Kidney (tissue), 22 donors: ENCODE measurements at places on chromosomes 2 and 18. TPM values are rescaled to one million over a fixed set of nuclear protein-coding genes. Genes with fewer than 3 reads are reported as not detected.

INPP5D gene
- 29.6 TPM for total RNA-seq

MAP3K19 gene
- total RNA-seq = not detected

NXPH2 gene
- 0.57 TPM for total RNA-seq

GREB1L gene
- 0.79 TPM for total RNA-seq

MAPK4 gene
- total RNA-seq = 9.0 TPM

POTEJ gene
- not detected for total RNA-seq

SERPINB3 gene
- total RNA-seq = not detected

ALKAL2 gene
- total RNA-seq = 18.2 TPM

SNTG2 gene
- 2.2 TPM for total RNA-seq

GRCh38 chr2:11903085-11903606 lies 156.7 kb downstream of the LPIN1 start:
- DNase-seq = no peak

DNA sequence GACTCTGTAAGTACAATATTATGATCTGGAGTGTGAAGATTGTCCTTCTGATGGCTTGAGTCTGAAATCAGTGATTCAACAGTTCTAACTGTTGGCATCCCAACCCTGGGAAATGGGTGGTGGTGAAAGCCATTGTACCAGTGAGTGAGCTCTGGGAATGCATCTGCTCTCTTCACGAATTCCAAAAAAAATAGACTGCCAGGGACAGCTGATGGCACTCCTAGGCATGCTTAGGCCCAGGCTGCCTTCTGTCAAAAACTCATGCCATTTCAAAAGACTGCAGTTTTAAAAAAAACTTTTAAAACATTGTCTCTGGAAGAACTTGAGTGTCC lies 20.3 kb downstream of the OXER1 start:
- no peak for DNase-seq

DNA sequence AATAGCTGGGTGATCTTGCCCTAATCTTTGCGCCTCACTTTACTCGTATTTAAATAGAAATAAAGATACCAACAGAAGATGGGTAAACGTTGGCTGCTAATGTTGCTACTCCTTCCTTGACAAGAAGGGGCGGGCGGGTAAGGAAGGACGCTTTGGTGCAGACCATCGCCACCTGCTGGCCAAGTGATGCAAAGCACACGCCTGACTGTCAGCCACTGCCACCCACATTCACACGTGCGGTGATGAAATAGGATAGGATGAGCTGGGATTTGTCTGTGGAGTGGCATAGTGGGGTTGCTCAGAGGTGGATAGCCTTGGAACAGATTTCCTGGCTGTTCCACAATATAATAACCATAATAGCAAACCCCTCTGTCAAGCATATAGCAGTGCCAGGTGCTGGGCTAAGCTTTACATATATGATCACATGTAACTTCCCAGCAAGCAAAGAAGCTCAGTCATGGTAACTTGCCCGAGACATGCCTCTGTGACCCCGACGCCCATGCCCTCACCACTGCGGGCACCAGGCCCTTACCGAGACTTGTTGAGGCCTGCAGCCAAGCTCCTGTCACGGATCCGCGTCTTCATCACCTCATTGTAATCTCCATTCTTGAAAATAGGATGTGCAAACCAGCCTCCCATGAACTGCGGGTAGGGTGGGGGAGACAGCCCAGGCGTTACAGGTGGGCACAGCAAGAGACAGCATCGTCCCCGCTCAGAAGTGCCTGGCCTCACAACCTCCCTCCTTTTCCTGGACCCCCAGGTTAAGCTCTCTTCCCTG lies 39.3 kb downstream of the LCT start:
- DNase-seq = peak; percentile 83

DNA sequence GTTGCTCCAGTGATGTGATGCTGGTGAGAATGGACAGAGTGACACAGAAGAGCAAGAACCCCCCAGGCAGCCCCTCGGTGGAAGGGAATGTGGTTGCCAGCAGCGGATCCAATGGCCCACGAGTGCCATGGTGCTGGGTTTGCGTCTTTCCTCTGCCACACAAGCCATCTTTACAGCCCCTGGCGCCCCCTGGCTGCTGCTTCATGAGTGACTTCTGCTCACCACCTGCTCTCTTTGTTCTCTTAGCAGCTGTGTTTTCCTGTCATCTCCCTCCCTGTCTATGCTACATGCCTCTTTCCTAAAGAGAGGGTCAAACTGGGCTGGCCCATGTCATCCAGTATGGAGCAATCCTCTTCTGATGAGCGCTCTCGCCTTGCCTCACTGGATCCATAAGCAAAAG lies 300.0 kb upstream of the SMIM21 start:
- DNase-seq = peak; percentile 45

DNA sequence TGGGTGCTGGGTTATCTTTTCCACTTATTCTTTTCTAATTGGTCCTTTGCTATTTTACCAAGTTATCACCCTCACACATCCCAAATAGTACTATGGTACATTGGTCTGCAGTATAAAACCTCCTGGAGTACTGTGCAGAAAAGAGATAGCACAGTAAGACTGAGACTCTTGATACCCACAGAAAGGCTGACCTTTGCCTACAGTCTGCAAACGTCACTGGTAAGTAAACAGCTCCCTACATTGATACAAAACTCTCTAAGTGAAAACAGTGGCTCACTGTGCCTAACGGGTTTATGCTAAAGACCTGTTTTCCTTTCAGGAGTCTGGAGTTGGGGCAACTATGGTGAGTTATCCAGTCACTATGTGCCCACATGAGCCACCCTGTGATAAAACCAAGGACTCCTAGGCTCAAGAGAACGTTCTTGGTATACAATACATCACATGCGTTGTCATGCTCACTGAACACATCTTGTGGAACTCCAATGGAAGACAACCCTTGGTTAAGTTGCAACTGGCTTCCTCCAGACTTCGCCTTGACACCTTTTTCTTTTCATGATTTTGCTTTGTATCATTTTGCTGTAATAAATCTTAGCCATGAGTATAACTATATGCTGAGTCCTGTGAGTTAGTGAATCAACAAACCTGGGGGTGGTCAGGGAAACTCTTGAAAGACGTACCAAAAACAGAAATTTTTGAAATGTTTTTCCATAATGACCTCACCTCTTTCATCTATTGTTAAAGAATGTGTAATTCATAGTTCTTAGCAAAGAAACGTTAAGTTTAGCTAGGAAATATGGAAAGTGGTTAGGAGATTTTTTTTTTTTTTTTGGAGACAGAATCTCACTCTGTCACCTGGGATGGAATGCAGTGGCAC lies 104.9 kb downstream of the C2orf74 start:
- DNase-seq = no peak

- DNase-seq = no peak
Observed at GRCh38 chr2:239288237-239288636, 112.6 kb downstream of the HDAC4 start.

- peak; percentile 82 for DNase-seq
Observed at GRCh38 chr2:205975082-205975949, 110.7 kb downstream of the INO80D start.

- no peak for DNase-seq
Observed at GRCh38 chr2:50641633-50642032, 390.3 kb downstream of the NRXN1 start.

DNA sequence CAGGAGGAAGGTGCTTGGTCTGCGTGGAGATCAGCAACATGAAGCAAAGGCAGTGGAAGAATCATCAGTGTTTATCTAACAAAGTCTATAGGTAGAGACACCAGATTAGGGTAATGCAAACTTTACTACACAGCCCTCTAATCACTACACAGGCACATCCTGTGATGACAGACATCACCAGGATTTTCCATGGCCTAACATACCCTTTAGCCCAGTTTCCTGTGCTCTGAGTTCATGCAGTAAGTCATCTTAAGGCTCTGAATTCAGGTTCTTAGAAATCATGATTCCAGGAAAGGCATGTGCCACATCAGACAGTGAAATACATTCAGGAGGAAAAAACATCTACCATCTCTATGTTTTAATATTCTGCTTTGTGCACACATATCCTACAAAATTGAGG lies 708.5 kb upstream of the SLC8A1 start:
- no peak for DNase-seq

- DNase-seq = no peak
Observed at GRCh38 chr2:166081131-166081632, 46.6 kb downstream of the SCN1A start.

DNA sequence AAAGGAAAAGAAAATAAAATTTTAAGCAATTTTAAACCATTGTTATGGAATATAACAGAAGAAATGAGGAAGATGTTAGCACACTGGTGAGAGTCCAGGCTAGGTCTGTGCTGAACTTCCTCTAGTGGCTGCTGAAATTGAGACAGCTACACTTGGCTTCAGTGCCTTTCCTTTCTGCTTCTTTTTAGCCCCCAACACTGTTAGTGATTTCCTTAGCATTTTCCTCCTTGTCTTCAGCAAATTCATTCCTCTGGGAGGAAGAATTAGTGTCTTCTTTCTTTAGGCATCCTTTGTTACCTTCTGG lies 47.6 kb downstream of the ITGAV start:
- no peak for DNase-seq

DNA sequence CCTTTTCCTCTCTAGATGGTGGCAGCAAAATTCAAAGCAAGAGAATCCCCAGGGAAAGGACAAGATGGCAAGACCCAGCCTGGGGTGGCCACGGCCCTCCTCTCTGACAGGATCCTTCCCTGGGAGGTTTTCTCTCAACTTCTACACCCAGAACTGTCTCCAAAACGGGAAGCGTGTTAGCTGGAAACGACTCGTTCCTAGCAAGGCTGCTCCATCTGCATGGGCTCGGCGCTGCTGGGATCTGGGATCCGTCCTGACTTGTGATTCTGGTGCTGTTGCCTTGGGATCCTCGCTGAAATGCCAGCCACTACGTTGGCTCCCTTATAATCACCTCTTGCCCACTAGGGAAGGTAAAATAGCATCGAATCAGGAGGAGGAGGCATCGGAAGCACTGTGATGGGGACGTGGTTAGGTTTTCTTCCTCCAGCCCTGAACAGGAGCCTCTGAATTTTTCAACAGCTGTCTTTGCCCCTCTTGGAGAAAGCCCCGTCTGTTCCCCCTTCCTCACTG lies 514.8 kb upstream of the MYT1L start:
- no peak for DNase-seq

- DNase-seq = no peak
Observed at GRCh38 chr2:46776687-46777327, 138.8 kb downstream of the MCFD2 start.

DNA sequence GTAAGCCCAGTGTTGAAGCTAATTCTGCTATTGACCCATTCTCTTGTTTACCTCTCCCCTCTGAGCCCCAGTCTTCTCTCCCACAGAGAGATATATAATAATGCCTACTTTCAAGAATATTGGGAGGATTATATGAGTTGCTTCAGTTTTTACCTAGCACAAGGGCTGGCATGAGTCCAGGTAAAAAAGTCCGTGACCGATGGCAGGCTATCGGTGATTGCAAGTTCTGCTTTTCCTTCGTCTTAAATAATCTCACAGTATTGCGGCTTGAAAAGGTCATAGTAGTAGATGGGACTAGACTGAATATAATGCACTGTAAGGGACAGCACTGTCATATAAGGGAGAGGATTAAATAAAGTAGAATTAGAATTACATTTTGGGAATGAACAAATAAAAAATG lies 77.6 kb downstream of the KIF5C start:
- DNase-seq = no peak

GRCh38 chr2:180955101-180955500 lies 25.3 kb upstream of the UBE2E3 start:
- no peak for DNase-seq

- DNase-seq = no peak
Observed at GRCh38 chr2:146837857-146838256, 1007.0 kb upstream of the ACVR2A start.

DNA sequence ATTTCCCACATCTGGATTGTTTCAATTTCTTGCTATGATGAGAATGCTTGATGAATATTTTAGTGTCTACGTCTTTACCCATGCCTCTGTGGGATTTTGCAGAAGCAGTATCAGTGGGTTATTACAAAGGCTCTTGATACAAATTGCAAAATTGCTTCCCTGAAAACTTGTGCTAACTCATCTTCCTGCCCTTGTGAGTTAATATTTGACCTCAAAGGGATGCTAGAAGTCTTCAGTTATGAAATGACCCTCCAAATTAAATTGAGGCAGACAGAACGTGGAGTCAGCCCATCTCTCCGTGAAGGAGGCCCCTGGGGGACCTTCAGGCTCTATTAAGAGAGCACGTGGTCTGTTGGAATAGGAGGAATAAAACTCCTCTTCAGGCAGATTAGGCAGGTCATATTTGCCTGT lies 239.2 kb upstream of the HS6ST1 start:
- DNase-seq = no peak

- DNase-seq = peak; percentile 44
Observed at GRCh38 chr18:23077493-23078256, 57.6 kb upstream of the CABLES1 start.

DNA sequence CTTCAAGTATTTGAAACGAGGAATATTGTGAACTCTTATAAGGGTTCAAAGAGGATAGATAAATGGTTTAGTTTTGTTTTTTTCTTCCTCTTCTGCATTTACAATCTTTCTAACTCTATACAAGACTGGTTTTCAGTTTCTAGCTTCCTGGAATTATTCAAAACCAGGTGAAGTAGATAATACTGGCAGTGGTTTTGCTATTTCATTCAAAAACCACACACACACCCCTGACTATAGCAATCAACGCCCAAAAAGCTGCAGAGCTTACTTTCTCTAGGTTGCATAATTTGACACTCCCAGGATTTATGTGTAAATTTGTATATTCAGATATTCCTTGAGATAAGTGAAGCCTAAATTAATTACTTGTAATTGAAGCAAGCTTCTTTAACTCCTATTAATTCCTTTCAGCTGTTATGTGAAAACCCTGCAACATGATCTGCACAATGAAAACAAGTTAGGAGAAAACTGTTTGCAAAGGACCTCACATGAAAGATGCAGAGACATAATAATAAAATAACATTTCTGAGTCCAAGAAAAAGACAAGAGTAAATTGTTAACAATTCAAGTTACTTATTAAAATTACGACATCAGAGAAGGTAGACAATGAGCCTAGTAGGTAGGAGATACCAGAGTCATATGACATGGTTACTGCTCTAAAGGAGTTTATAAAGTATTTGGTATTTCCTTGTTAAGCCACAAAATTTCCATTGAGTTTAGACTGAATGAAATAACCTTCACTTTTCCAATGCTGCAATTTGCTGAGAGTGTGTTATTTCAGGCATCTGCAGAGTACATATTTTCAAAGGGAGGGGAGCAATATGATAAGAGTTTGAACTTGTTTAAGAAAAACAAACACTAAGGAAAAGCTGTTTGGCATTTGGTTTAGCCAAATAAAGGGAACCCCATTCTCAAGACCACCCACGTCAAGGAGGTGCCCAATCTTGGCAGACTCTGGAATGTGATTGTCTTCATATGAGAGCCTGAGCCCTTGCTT lies 1.6 kb upstream of the NFE2L2 start:
- DNase-seq = no peak

DNA sequence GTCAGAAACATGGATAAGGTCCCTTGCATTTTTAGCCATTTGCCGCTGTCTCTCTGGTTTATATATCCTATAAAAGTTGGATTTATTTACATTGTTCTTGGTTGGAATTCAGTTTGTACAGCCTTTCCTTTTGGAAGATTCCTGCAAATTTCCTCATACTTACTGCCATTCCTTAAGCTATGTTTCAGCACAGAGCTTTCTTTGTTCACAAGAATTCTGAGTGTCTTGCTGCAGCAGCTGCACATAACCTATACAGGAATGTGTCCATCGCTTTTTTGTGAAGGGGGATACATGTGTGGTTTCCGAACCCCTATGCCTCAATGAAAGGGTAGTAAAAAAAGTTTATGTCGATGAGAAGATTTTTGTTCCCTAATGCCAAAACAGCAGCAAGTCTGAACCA lies 48.3 kb upstream of the CCDC68 start:
- DNase-seq = no peak

GRCh38 chr18:12960395-12960794 lies 12.6 kb downstream of the SEH1L start:
- no peak for DNase-seq
